Stimulated activated CD4-positive, alpha-beta T cell treated with anti-CD3 and anti-CD28 coated beads, Interleukin-4, amount 100 ng/mL, for 4 hours (primary cell): ENCODE measurements at places on chromosomes 3 and 15.

GRCh38 chr3:167184511-167184910, 195.6 kb downstream of the ZBBX start:
- DNase-seq = no peak

GRCh38 chr3:71056327-71056726, 527.2 kb downstream of the FOXP1 start:
- no peak for DNase-seq

GRCh38 chr3:24483873-24484272, 10.8 kb downstream of the THRB start:
- no peak for DNase-seq

GRCh38 chr15:37093480-37094332, 6.6 kb downstream of the MEIS2 start:
- DNase-seq = no peak

DNA sequence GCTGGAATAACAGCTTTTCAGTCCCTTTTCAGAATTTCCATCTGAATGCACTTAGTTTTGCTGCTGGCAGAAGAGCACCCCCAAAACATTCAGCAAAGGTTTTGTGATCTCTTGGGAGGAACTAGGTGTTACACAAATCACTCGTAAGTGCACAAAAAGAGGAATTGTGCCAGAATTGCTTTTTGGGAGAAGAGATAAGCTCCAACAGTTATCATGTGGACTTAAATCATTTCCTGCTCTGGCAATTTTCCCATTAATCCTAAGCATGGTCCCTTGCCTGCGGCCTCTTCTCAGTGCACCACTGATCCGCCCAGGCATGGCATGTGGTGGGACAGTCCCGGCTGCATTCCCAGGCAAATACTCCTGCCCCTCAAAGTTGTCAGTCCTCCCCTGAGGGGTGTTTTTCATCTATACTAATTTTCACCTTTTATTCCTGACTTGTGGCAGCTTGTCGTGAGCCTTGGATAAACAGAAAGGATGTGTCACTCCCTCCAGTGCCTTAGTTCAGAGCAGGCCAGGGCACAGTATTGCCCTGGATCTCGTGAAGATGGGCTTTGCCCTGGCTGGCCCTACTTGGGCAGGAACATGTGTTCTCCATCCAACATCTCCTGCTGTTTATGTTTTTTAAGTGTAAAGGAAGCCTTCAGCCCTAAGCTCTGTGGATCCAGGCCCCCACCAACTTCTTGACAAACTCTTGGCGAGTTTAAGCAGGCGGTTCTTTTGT, 44.6 kb upstream of the VILL start:
- no peak for DNase-seq

DNA sequence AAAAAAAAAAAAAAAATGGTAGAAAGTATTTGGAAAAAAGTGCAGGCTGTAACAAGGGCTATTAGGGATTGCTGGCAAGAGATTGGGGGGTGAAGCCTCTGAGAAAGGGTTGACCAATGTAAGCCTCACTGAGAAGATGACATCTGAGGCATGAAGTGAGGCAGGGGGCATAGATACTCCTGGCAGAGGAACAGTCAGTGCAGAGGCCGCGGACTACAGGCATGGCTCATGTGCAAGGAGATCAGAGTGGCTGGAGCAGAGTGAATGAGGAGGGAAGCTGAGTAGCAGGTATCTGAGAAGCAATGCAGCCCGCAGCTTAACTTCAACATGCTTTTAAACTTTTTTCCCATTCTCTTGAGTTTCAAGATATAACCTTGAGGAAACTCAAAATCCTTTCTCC, 5.4 kb downstream of the FBXL22 start:
- DNase-seq = no peak

DNA sequence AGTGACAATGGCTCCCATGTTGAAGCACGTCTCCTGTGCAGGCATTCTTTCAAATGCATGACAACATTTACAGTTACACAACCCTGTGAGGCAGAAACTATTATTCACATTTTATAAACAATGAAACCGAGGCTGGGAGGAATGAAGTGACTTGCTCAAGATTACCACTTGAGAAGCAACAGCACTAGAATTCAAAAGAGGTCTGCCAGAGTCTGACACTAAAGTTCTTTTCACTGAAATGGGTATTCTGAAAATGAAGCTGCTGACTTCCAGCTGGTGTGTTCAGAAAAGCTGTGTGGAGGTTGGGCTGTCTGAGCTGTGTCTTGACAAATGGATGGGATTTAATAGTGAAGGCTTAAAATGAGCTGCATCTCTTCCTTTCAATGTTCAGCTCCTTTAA, 104.4 kb downstream of the THSD4 start:
- DNase-seq = no peak

GRCh38 chr3:192875971-192876565, 41.6 kb downstream of the MB21D2 start:
- DNase-seq = no peak

DNA sequence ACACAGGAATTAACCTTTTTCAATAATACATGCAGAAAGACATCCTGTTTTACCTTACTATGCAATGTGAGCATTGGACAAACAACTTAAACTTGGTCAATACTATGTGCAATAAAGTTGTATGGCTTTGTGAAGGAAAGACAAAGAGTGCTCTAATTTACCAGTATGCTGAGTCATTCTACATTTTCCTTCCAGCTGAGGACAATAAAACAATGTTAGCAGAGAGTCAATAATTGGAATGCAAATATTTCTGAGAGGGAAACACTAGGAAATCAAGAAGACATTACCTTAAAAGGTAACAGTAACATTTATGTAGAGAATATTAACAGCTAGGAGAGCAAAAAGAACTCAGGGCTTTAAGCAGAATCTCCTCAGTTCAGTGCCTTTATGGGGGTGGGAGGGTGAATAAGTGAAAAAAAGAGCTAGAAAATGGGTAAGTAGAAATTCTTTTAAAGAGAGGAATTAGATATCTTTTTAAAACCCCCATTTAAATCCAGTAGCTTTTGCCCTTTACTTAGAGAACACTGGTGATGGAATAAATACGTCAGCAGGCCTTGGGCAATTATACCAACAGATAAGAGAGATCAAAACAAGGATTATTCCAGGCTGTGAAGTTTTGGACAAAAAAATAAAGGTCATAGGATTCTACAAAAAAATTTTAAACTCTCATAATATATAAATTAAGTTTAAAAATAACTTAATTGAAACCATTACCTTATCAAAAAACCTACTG, 11.6 kb upstream of the HGD start:
- DNase-seq = no peak

GRCh38 chr3:172125963-172126457, 86.6 kb downstream of the FNDC3B start:
- DNase-seq = peak; percentile 25

DNA sequence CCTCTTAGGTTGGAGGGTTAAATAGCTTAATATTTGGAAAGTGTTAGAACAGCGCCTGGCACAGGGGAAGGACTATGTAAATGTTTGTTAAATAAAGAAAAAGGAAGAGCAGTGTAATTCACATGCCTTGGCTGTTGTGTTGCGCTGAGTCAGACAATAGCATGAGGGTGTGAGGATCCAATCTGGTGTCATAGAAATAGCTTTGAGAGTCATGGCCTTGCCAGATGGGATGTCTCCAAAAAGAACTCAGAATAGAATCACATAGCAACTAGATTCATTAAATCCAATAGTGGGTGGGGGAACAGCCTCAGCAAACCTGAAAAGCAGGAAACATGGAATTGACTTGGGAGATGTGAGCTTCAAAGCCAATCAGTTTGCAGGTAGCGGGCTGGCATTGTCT, 3.9 kb upstream of the RBSN start:
- no peak for DNase-seq

- DNase-seq = no peak
These were observed 14.7 kb downstream of the LIPC start for GRCh38 chr15:58446521-58446920.

GRCh38 chr3:142566096-142566495, 12.4 kb downstream of the ATR start:
- DNase-seq = no peak

- DNase-seq = no peak
These were observed 911.6 kb upstream of the ARPP21 start for GRCh38 chr3:34727700-34728099.

- DNase-seq = no peak
These were observed 245.6 kb upstream of the TRIM42 start for GRCh38 chr3:140432229-140432669.

DNA sequence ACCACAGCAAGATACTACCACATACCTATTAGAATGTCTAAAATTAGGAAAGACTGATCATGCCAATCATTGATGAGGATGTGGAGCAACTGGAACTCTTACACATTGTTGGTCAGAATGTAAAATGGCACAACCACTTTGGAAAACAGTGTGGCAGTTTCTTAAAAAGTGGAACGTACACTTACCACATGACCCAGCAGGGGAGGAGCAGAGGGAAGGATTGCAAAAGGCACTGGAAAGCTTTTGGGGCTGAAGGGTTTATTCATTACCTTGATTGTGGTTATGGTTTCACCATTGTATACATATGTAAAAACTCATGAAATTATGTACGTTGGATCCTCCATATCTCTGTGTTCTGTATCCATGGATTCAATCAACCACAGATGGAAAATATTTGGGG, 3.3 kb upstream of the EHD4 start:
- no peak for DNase-seq

DNA sequence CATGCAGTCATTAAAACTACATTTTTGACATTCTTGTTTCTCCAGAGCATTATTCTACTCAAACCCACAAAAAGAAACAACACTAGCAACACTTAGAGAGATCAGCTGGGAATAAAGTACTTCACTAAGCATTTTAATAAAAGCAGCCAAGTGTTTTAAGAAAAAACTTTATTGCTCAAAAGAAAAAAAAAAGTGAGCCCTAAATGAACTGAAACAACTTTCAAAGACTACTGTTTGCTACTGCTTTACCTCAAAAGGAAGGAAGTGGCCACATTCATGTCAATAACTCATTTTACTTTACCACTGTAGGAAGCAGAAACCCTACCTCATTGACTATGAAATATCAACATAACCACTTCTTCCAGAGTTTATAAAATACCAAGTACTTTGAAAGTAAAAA, 91.3 kb downstream of the UACA start:
- no peak for DNase-seq

DNA sequence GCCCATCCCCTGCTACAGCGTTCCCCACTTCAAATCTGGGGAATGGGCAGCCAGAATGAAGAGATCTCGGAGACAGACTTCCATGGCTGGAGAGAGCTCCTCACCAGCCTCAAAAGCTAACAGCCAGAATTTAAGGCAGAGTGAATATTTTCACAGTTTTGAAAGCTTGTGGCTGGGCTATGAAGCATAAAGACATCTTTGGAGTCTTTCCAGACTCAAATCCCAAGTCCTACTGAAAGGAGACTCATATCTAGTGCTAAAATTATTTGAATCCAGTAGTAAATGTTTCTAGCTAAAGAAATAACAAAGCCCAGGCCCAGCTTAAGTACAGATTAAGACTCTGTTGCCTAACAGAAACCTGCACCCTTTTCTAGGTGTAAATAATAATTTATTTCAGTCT, 628.4 kb upstream of the ALCAM start:
- DNase-seq = no peak

- no peak for DNase-seq
These were observed 57.6 kb upstream of the ATP11B start for GRCh38 chr3:182735672-182736071.

DNA sequence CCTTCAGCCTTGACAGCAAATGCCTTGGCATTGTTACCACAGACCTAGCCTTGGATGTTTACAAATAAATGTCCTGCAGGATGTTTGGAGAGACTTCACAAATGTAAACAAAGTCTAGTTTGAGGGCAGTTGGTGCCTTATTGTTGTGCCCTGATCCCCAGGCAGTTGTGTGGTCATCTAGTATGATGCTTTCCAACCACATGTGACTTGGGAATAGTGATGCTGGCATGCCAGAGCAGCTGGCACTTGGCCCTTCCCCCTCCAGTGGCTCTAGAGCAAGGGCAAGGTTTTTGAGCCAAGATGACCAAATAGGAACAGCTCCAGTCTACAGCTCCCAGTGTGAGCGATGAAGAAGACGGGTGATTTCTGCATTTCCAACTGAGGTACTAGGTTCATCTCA, 258.2 kb downstream of the ADAMTS17 start:
- DNase-seq = no peak

- DNase-seq = no peak
These were observed 179.9 kb upstream of the THBS1 start for GRCh38 chr15:39400821-39401550.
